ENCODE measurements at places on chromosomes 11 and 22.
A peak's percentile ranks its signal among the peaks of the same experiment; 100 is the strongest.

GRCh38 chr11:123478352-123478987 lies 48.4 kb downstream of the GRAMD1B start:
- DNase-seq = peak; percentile 11

DNA sequence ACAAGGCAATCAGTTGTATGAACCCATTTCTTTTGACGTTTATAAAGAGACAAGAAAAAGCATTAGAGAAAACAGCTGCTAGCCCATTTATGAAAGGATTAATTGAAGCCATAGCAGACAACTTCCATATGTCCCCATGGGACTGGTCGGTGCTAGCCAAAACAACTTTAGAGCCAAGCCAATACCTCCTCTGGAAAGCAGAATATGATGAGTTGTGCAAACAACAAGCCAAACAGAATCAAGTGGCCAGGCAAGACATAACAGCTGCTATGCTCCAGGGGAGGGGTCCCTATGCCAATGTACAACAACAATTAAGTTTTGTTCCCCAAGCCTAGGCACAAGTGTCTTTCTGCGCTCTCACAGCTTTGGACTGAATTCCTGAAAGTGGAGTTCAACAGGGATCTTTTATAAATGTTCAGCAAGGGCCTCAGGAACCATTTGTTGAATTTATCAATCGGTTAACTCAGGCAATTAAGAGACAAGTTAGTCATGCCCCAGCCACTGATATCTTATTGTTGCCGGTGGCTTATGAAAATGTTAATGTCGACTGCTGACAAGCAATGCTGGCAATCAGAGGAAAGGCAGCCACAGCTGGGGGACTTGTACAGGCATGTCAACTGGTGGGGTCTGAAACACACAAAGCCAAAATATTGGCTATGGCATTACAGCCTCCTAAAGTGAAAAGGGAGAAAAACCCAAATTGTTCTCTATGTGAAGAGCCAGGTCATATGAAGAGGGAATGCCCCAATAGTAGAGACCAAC lies 1593.1 kb upstream of the TENM4 start:
- no peak for DNase-seq

GRCh38 chr11:116371146-116371545 lies 401.6 kb downstream of the BUD13 start:
- no peak for DNase-seq

GRCh38 chr22:44410451-44410991 lies 87.5 kb downstream of the RTL6 start:
- DNase-seq = no peak

DNA sequence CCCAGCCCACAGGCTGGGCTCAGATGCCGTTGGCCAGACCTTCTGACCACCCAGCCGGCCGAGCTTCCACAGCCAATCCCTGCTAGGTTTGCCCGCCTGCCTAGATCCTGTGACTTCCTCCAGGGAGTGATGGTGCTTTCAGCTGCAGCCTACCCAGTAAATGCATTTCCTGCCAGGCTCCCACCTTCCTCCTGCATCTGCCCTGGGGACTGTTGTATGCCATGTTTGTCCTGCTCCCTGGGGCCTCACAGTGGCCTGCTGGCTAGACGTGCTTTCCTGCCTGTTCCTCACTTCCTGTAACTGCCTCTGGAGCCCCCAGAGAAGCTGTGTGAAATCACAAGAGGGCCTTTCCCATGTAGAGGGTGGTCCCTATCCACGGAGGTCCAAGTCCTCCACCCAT lies 86.2 kb downstream of the GALNT18 start:
- no peak for DNase-seq

GRCh38 chr22:41902932-41903421 lies 11.9 kb downstream of the SHISA8 start:
- DNase-seq = no peak

- DNase-seq = peak; percentile 72
These were observed 1.1 kb upstream of the ATG16L2 start for GRCh38 chr11:72812967-72813739.

DNA sequence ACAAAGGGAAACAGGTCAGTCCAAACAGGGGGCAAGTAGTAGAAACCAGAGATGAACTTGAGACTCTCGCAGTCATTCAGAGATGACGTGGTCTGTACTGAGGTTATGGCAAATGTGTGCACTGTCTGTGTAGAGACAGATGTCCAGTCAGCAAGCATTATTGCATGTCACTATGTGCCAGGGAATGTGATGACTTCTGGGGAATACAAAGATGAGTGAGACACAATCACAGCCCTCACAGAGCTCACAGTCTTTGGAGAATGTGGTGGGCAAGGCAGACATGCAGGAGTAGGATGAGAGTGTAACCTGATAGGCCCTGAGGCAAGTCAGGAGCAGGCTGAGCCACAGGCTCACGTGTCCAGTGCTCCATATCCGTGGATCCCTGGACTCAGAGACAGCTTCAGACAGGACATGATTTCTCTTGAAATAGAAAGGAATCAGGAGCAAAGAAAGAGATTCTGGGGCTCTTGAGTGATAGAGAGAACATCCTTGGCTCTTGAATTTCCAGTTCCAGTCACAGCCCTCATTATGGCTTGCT lies 550.7 kb downstream of the ETS1 start:
- no peak for DNase-seq

DNA sequence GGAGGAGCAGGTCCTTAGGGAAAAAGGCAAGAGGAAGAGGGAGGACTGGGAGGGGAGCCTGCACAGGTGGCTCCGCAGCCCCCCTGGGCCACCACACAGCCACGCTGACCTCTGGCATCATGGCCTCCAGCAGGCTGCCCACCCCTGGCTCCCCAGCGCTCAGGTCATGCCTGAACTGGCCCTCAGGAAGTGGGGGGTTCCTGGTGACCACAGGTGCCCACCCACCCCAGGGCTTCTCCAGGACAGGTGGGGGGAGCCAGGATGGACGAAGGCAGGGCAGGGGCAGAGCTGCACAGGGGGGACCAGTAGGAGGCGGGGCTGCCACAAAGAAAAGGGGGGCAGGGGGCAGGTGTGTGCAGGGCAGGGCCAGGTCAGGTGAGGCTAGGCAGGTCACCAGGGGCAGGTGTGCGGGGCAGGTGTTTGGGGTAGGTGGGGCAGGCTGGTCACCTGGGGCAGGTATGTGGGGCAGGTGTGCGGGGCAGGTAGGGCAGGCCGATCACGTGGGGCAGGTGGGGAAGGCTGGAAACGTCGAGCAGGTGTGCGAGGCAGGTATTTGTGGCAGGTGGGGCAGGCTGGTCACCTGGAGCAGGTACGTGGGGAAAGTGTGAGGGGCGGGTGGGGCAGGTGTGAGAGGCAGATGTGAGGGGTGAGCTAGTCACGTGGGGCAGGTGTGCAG lies 997 bp downstream of the DEAF1 start:
- DNase-seq = no peak

DNA sequence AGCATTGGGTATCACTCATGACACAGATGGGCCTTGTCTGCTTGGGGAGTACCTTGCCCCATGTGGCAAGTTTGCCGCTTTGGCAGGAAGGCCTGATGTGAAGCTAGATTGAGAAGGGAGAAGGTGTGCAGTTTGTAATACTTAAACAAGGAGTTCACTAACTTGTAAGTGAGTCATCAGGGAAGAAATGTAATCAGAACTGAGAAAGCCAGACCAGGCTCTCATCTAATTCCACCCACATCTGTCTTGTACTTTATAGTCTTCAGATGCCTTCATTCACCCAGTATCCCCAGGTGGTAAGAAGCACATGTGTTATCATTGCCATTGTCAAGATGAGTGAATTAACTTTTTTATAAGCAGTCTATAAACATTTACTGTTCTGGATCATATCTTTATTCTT lies 116.0 kb upstream of the DDI1 start:
- no peak for DNase-seq

DNA sequence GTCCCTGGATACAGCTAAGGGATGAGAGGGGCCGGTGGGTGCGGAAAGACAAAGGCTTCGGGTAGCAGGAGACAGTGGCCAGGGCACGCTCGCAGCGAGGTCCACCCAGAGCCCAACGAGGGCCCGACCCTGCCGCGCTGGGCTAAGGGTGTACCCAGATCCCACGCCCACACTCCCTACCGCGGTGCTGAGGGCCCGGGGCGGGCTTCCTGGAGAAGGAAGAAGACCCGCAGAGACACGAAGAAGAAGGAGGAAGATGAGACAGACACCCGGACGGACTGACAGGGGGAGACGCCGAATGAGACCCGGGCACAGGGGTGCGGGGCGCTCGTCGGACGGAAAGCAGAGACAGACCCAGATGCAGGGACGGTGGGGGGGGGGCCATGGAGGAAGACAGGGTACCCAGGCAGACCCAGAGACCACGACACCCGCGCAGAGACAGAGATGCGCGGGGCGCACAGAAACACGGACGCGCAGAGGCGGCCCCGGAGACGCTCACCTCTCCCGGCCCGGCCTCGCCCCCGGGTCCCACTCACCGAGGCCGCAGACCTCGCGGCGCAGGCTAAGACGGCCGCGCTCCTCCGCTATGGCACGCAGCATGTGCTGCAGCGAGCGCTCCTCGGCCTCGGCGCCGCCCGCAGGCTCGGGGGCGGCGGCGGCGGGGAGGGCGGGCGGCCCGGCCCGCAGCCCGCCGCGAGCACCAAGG lies 437 bp downstream of the KIAA0930 start:
- DNase-seq = peak; percentile 10

GRCh38 chr11:2530131-2530854 lies 85.5 kb downstream of the KCNQ1 start:
- no peak for DNase-seq

DNA sequence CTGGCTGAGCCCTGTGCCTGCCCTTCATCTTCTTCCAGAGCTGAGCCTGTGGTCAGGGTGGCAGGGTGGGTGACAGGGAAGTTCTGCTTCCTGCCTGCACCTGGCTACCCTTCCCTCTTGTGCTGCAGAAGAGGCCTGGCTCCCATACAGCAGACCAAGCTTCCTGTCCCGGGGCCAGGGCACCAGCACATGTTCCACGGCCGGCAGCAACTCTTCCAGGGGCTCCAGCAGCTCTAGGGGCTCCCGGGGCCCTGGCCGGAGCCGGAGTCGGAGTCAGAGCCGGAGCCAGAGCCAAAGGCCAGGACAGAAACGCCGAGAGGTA lies 15.0 kb downstream of the ROBO3 start:
- no peak for DNase-seq

- DNase-seq = no peak
These were observed 1.9 kb upstream of the DGAT2 start for GRCh38 chr11:75766443-75767227.
